ENCODE measurements at places on chromosomes 2 and 18.

GRCh38 chr2:208006337-208006736 lies 19.0 kb downstream of the PLEKHM3 start:
- DNase-seq = no peak

DNA sequence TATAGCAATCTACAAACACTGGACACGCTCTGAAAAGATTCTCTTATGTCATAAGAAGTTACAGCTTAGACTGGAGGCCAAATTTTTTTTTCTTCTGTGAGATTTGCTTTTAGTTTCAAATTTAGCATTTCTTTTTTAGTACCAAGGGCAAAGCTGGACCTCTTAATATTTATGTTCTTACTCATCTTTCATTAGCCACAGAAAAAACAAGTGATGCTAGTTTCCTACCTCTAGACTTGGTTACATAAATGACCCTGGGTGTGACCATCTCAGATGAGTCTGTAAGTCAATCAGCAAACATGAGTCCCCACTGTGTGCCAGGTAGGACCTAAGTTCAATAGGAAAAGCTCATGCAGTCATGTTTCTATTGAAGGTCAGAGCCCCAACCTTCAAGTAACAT lies 94.4 kb downstream of the MEP1B start:
- DNase-seq = no peak

DNA sequence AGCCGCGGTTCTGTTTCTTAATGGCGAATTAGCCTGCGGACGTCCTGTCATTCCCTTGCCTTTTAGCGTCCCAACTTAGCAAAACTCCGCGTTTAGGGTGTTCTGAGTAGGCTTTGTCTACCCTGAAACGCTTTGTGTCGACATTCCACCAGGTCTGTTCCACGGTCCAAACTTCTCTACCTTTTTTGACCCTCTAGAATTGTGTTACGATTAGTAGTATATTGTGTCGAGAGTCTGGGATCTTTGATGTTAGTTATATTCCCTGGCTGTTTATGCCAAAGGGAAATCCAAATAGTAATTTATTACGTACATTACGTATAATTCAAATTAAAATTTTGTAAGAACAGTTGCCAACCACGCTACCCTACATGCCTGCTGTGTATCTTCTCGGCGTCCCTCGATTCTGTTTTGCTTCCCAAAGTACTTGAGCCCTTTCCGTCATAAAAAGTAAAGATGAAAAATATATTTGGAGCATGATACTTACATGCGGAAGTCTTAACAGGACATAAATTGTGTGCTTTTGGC lies 495 bp upstream of the TTC32 start:
- DNase-seq = no peak

GRCh38 chr2:146994246-146994645 lies 850.6 kb upstream of the ACVR2A start:
- no peak for DNase-seq

GRCh38 chr2:15732341-15733077 lies 140.8 kb downstream of the DDX1 start:
- no peak for DNase-seq

DNA sequence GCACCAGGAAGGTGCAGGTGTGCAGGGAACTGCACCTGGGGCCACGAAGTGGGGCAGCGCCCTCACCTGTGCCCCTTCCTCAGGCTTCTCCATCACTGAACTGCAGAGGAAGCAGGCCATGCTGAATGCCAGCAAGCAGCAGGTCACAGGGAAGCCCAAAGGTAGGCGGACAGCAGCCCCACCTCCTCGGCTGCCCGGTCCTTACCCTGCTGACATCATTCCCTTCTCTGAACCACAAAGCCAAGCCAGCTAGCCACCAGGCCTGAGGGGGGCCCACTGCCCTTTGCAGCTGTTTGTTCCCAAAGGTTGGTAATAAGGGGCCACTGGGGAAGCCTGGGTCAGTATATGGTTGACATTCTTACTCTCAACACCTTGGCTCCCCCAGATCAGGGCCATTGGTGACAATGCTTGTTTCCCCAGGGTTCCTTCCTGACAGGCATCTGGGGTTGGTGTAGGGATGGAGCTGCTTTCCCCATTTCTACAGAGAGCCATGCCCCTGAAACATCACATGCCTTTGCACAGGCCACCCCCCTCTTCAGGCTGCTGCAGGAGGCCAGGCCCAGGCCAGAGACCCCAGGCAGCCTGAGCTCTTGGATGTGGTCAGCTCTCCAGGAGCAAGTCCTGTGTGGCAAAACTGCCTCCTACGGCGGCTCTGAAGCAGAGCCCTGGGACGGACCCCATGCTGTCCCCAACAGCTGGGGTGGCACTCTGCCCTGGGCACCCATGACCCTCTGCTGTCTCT lies 47.8 kb downstream of the FAM168B start:
- no peak for DNase-seq

- peak; percentile 55 for DNase-seq
Measured at GRCh38 chr2:165015052-165015642, 59.8 kb upstream of the SLC38A11 start.

- DNase-seq = no peak
Measured at GRCh38 chr18:62001396-62001795, 108.6 kb upstream of the RNF152 start.

GRCh38 chr2:5818961-5819600 lies 126.9 kb downstream of the SOX11 start:
- no peak for DNase-seq

- no peak for DNase-seq
Measured at GRCh38 chr2:43701111-43701510, 24.9 kb upstream of the C1GALT1C1L start.

GRCh38 chr2:200962811-200963123 lies 693 bp downstream of the ORC2 start:
- no peak for DNase-seq

DNA sequence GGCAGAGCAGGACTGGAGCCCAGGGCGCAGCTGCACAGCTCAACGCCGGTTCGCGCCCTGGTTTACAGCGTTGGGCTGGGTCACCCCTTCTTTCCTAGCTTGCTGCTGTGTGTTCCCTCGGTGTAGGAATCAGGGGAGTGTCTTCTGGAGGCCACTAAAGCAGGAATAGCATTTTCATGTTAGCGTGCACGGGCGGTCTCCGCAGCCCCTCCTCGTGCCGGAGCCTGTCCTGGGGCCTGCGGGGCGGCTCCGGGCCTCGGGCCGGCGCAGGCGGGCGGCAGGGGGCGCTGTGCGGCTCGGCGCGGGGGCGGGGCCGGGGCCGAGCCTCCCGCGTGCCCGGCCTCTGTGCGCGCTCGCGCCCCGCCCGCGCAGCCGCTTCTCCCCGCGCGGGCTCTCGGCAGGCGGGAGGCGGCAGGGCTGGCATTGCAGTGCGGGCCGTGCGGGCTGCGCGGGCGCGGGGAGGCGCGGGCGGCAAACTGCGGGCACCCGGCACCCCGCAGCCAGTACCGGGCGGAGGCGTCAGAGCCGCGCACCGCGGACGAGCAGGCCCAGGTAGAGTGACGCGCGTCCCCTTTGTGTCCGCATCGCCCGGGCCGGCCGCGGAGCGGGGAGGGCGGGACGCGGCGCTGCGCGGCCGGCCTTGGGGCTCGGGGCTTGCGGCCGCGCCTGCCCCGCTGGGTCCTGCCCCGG lies at the start of gene RNF144A:
RNF144A (plus strand) TSS at position 342 of the 690 bp plus-strand sequence. CDS start 79,515 bp downstream, outside the sequence.
- peak; percentile 58 for DNase-seq

DNA sequence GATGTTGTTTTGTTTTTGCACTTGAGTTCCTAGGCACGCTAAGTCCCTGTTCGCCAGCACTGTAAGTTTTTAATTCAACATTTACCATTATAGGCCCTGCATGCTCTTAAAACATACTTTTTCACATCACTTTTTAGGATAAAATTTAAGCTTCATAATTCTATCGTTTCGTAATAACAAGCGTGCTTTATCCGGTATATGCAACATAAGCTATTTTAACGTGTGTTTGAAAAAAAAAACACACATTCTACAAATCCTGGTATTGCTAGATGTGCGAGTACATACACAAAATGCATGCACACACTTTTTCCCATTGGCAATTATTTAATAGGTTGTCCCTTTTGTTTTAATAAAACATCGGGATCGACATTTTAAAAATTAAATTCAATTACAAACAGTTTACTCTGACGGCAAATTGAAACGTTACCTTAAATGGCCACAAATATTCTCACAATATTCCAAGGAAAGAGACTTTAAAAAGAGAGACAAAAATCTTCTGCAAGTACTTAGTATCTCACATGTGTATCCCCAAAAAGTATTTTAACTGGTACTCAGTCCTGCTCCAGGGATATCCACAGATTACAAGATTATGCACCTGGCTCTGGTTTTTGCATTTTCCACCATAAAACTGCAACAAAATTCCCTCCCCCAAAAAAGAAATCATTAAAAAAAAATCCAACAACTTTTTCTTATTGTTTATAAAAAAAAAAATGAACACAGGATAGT lies 1.0 kb upstream of the TCF4 start:
- DNase-seq = no peak

- no peak for DNase-seq
Measured at GRCh38 chr18:50053111-50053510, 141.8 kb downstream of the MYO5B start.

- DNase-seq = no peak
Measured at GRCh38 chr18:77529492-77530176, 280.0 kb downstream of the GALR1 start.

GRCh38 chr18:44895176-44895798 lies 214.6 kb downstream of the SETBP1 start:
- DNase-seq = peak; percentile 49

DNA sequence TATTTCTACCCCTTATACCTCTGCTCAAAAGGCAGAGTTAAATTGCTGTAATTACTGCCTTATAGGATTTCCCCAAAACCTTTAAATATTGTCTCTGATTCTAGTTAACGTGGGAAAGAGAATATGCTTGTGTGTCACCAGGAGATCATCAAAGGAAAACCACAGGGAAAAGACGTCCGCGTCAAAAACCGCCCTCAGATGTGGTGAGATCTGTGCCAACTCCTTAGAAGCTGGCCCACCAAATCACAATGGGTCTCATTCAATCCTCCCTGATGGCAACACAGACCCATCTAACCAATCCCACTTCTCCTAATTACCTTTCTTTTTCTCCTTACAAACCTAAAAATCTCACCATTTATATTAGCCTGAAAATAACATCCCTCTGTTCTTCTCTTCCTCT lies 25.4 kb downstream of the VPS54 start:
- no peak for DNase-seq

GRCh38 chr18:31258789-31259188 lies 59.2 kb upstream of the DSG1 start:
- no peak for DNase-seq

DNA sequence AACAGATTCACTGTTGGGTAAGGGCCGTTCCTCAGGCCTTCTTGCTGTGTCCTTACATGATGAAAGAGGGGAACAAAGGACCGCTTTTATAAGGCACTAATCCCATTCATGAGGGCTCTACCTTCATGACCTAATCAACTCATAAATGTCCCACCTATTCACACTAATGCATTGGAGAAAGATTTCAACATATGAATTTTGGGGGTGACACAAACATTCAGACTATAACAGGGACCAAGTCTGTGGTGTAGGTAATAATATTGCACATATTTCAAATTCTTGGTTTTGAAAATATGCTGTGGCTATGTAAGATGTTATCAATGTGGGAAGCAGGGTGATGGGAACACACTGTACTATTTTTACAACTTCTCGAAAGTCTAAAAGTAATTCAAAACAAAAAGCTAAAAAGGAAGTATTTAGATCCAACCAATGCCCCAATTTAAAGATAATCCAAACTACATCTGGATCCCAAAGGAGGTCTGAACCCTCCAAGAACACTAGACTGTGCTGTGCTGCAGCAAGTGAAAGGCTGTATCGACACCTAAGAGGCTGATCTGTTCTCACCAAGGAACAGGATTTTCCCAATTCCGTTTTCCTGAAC lies 82.4 kb upstream of the TGIF1 start:
- no peak for DNase-seq

- DNase-seq = no peak
Measured at GRCh38 chr2:111954602-111955332, 56.4 kb downstream of the MERTK start.

DNA sequence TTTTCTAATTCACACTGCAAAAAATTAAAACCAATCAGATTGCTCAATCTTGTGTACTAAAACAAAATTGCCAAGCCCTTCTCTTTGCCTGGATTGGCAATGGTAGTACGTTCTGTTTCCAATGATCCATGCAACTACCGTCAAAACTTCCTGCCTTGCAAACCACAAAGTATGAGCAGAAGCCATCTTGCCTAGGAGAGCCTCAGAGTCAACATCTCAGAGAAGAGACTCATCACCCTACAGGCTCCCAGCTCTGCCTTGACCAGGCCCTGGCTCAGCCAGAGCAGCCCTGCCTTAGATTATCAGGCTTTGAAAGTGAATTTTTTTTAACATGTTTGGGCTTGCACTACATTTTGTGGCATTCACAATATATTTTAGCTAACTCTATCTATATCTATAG lies 574.1 kb downstream of the SATB2 start:
- DNase-seq = no peak

DNA sequence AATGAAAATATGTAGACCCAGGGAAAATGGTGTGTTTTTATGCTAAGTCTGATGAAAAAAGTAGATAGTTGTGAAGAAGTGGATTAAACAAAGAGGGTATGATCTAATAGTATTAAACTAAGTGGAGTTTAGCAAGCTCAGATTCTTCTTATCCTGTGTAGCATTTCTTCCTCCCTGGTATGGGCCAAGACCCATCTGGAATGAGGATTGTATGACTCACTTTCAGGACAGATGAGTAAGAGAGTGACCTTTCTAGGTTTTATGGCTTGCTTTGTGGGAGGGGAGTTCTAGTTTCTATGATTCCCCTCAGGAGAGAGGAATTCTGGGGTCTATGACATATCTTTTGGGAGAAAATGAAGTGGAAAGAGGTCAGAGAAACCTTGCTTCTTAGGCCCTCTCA lies 550.1 kb downstream of the SPAG16 start:
- no peak for DNase-seq

GRCh38 chr18:37624318-37624717 lies 58.7 kb upstream of the CELF4 start:
- no peak for DNase-seq

GRCh38 chr2:47950340-47951301 lies 44.3 kb upstream of the FBXO11 start:
- no peak for DNase-seq

- no peak for DNase-seq
Measured at GRCh38 chr2:150081775-150082481, 405.5 kb downstream of the RND3 start.

DNA sequence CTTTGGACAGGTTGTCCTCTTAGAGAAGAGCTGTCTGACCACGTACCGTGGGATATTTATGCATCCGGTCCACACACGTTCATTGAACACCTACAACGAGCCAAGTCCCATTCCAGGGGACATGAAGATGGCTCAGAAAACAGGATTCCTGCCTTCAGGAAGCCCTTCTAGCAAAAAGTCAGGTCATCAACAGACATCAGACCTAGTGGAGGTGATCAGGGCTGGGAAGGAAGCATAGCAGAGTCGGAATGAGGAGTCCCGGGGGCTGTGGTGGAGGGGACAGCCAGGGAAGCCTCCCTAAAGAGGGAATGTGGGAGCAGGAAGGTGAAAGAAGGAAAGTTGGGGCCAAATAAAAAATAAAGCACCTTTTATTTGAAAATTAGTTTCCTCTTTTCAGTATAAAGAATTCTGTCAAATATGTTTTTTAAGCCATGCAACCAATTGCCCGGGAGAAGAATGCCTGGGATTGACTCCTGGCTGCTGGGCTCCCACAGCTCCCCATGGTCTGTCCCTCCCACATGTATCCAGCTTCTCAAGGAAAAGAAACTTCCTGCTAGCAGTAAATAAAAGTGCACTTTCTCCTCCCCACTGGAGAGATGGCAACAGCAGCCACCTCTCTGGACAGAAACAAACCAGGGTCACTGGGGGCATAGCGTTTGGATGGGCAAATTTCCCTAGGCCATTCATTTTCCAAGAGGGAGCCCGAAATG lies 144.8 kb downstream of the SMAD7 start:
- DNase-seq = no peak
